ENCODE measurements at places on chromosomes 12 and 14. TPM values are rescaled to one million over a fixed set of nuclear protein-coding genes. Genes with fewer than 3 reads are reported as not detected.

KRT8 gene
- 94.6 TPM for total RNA-seq

KRT1 gene
- 4.1 TPM for total RNA-seq

TAS2R50 gene
- total RNA-seq = 5.8 TPM

C12orf60 gene
- total RNA-seq = 3.6 TPM

CDH24 gene
- total RNA-seq = 5.3 TPM

C12orf54 gene
- not detected for total RNA-seq

GPR84 gene
- total RNA-seq = 2.9 TPM

GRIP1 gene
- 20.5 TPM for total RNA-seq

RND1 gene
- 5.8 TPM for total RNA-seq

SVOP gene
- 2.2 TPM for total RNA-seq

ALDH1L2 gene
- total RNA-seq = 20.0 TPM

SIX4 gene
- total RNA-seq = 2.6 TPM

All from umbilical cord (tissue), 2 donors.